Amniotic epithelial cell (primary cell): ENCODE measurements at places on chromosomes 5 and 9.

GRCh38 chr9:69412741-69413150, 87.7 kb downstream of the ENTREP1 start:
- DNase-seq = peak; percentile 41

GRCh38 chr5:61328791-61329549, 3.1 kb upstream of the ZSWIM6 start:
- DNase-seq = no peak

DNA sequence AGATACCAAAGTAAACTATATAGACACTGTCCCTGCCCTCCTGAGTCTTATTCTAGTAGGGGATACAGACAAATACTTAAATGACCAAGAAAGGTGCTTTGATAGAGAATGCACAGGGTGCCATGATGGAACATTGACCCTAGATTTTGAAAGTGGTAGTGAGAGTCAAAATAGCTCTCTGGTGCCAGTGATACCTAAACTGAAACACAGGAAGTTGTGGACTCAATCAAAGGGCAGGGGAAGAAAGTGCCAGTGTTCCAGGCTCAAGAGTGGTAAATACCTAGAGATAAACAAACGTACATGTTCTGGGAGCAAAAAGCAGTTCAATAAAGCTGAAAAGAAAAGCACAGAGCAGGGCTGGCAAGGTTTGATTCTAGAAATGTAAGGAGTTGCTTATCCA, 267.6 kb downstream of the ISL1 start:
- DNase-seq = no peak

- peak; percentile 72 for DNase-seq
Observed at GRCh38 chr5:134568761-134569695, 43.6 kb downstream of the JADE2 start.

GRCh38 chr5:57831932-57832331, 349.3 kb upstream of the ACTBL2 start:
- DNase-seq = no peak

DNA sequence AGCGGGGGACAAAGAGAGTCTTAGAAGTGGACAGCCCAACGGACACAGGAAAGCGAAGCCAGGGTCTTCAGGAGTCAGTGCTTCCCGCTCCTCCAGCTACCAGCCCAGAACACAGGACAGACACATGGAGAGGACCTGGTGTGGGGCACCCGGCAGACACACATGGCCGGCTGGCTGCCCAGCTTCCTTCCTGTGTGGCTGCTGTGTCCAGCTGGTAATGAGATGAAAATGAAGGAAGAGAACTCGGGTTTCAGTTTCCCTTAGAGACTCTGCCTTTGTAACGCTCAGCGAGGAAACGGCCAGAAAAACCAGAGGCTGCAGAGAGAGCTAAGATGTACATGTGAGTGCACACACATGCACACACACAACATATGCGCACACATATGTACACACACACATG, 87.5 kb downstream of the SECISBP2 start:
- DNase-seq = no peak

GRCh38 chr9:89929315-89929672, 324.5 kb downstream of the GADD45G start:
- no peak for DNase-seq
